CD14-positive monocyte (primary cell): ENCODE measurements at places on chromosomes 13 and 19. TPM values are rescaled to one million over a fixed set of nuclear protein-coding genes. Genes with fewer than 3 reads are reported as not detected.

DNA sequence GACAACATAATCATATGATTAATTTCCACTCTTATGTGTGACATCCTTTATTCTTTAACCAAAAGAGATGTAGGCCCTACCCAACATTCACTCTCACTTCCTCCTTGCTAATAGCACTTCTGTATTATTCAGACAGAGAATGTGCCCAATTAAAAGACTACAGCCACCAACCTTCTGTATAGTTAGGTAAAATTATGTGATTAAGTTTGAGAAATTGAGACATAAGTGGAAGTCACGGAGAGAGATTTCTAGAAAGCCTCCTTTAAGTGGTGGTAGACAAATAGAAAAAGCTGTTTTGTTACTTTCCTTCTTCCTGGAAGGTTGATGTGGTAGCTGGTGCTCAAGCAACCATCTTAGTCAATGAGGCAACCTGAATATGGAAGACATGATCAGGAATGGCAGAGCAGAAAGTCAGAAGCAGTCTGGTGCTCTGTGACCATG, 14.8 kb downstream of the EPSTI1 start:
- DNase-seq = peak; percentile 38

DNA sequence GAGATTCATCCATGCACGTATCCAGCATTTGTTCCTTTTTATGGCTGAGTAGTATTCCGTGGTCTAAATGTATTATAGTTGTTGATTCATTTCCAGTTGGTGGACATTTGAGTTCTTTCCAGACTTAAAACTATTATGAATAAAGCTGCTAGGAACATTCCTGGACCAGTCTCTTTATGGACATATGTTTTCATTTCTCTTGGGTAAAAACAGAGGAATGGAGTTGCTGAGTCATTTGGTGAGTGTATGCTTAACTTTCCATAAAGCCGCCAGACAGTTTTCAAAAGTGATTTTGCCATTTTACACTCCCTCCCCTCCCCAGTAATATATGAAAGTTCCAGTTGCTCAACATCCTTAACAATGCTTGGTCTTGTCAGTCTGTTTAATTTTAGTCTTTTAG, 116.4 kb downstream of the TSHZ3 start:
- DNase-seq = no peak

GRCh38 chr19:51503286-51503817, 1.8 kb upstream of the SIGLEC12 start:
- peak; percentile 87 for DNase-seq

The ZNF28 gene
- 15.0 TPM for polyA plus RNA-seq

The CEACAM3 gene
- polyA plus RNA-seq = 11.8 TPM
